Nephron progenitor cell (in vitro differentiated cells): ENCODE measurements at places on chromosomes 3 and 15.

- no peak for DNase-seq
- H3K27ac ChIP-seq, result no peak overlapping the region
- no peak overlapping the region for H3K4me3 ChIP-seq
- H3K4me1 ChIP-seq, result peaks cover 10% of the 10 kb centered on the region
- H3K36me3 ChIP-seq, result no peaks in the 10 kb centered on the region
These were observed 524.1 kb upstream of the CFAP20DC start for GRCh38 chr3:59573911-59574310.

- no peak overlapping the region for H3K27ac ChIP-seq
- no peaks in the 10 kb centered on the region for H3K4me1 ChIP-seq
- no peaks in the 10 kb centered on the region for H3K27me3 ChIP-seq
- H3K36me3 ChIP-seq, result no peaks in the 10 kb centered on the region
- H3K4me3 ChIP-seq, result no peak overlapping the region
These were observed 93.6 kb downstream of the GMNC start for GRCh38 chr3:190768891-190769290.

DNA sequence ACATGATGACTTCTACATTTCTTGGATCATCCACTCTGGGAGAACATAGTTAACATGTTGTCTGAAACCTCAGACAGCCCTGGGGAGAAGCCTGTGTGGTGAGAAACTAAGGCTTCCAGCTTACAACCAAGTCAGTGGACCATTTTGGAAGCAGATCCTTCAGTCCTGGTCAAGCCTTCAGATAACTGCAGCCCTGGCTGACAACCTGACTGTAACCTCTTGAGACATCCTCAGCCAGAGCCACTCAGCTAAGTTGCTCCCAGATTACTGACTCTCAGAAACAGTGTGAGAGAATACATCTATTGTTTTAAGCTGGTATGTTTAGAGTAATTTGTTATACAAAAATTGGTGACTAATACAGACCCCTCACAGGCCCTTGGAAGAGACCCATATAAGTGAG lies 50.9 kb upstream of the KPNA4 start:
- H3K27me3 ChIP-seq, result peaks cover 11% of the 10 kb centered on the region
- no peak overlapping the region for H3K27ac ChIP-seq
- no peak overlapping the region for H3K4me3 ChIP-seq

DNA sequence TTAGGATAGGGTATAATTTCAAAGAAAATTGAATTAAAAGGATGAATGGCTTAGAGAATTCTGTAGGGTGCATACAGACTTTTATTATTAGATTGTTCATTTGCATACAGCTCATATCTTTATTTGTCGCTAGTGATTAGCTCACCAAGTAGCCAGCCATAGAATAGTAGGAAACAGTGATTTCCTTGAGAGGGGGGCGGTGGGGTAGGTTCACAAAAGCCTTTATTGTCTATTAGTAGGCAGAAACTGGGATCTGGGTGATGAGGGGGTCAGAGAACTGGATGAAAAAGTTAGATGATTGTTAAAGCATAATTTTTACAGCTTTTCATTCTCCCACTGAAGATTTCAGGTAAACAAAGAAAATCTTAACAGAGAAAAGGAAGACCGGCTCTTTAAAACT lies 77.6 kb upstream of the RAP2B start:
- no peaks in the 10 kb centered on the region for H3K4me1 ChIP-seq
- H3K27me3 ChIP-seq, result peaks cover 4% of the 10 kb centered on the region
- H3K4me3 ChIP-seq, result no peak overlapping the region
- no peak for DNase-seq

DNA sequence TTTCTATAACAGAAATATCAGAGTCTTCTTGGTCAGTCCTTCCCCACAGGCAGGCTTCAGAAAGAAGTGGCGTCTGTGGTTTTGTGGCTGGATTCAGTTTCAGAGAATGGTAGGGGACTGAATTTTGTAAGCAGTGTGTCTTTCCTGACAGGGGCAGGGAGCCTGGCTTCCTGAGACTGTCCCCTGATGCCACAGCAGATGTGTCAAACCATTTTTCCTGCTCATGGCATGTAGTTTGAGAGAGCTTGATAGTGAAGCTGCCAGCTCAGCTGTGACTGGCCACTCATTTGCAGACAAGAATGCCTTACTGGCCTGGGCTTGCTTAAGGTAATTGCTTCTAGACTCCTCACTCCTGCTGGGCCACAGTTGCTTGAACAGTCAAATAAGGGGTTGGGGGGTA lies 26.4 kb downstream of the LARS2 start:
- H3K27me3 ChIP-seq, result no peaks in the 10 kb centered on the region
- H3K27ac ChIP-seq, result no peak overlapping the region
- DNase-seq, result no peak
- no peaks in the 10 kb centered on the region for H3K4me1 ChIP-seq
- H3K4me3 ChIP-seq, result no peak overlapping the region
- peaks cover 55% of the 10 kb centered on the region for H3K36me3 ChIP-seq

GRCh38 chr3:27185231-27185989 lies 183.8 kb downstream of the NEK10 start:
- H3K4me1 ChIP-seq, result no peaks in the 10 kb centered on the region
- no peak overlapping the region for H3K4me3 ChIP-seq
- DNase-seq, result no peak
- no peaks in the 10 kb centered on the region for H3K36me3 ChIP-seq

DNA sequence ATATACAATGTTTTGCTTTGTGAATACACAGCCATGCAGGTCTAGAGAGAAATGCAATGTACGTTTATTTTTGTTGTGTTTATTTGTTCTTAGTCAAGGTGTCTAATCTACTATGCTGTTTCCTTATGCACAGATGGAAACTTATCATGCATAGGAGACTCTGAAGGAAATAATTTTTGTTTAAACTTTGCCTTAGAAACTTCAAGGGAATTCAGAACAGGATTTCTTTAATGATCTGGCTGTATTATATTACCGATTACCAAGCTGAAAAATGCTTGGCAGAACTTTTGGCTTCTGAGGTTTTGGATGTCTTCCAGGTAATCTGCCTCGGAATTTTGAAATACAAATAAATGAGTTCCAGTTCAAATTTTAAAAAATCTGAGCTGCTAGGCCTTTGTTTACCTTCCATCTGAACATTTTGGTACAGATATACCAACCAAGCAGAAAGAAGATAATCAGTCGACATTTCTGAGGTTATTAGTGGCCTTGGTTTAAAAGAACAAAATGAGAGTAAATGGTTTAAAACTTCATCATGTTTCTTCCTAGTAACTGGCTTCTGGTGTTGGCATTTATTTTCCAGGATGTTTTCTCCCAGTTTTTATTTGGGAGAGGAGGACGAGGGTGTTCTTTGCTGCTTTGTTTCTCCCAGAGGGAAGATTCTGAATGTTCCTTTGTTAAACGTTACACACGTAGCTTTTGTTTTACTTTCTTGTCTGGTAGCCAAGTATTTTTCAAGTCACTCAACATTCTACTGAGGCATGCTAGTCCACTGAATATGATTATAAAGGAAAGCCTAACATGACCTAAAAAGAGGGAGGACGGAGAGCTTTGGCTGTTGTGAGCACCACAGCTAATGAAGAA lies 421.8 kb upstream of the TBL1XR1 start:
- DNase-seq, result no peak
- peaks cover 18% of the 10 kb centered on the region for H3K4me1 ChIP-seq
- no peak overlapping the region for H3K27ac ChIP-seq
- H3K27me3 ChIP-seq, result no peaks in the 10 kb centered on the region
- no peak overlapping the region for H3K4me3 ChIP-seq
- H3K36me3 ChIP-seq, result peaks cover 2% of the 10 kb centered on the region

DNA sequence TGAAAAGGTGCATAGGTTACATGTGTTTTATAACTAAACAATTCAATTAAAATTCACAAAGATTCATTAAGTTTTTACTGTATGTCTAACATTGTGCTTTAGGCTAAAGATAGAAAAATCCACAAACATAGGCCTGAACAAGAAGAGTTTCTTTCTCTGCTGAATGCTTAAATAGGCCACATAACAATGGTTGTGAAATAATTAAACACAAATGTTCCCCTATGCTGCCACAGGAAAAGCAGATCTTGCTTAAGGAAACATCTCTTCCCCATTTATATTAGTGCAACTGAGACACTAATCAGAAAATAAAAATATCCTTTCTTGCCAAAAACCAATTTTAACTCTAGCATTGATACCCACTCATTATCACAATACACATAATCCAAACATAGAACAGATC lies 725.4 kb upstream of the DPPA4 start:
- H3K4me1 ChIP-seq, result no peaks in the 10 kb centered on the region
- H3K27me3 ChIP-seq, result no peaks in the 10 kb centered on the region
- H3K36me3 ChIP-seq, result no peaks in the 10 kb centered on the region
- no peak overlapping the region for H3K4me3 ChIP-seq

- H3K27ac ChIP-seq, result peak overlapping the region; percentile 19
- no peak overlapping the region for H3K4me3 ChIP-seq
- H3K4me1 ChIP-seq, result peaks cover 34% of the 10 kb centered on the region
- peaks cover 75% of the 10 kb centered on the region for H3K36me3 ChIP-seq
- no peaks in the 10 kb centered on the region for H3K27me3 ChIP-seq
These were observed 4.3 kb downstream of the SELENOT start for GRCh38 chr3:150607267-150608065.

GRCh38 chr15:39459548-39459947 lies 121.3 kb upstream of the THBS1 start:
- H3K27me3 ChIP-seq, result no peaks in the 10 kb centered on the region
- H3K4me3 ChIP-seq, result no peak overlapping the region
- no peak overlapping the region for H3K27ac ChIP-seq
- H3K4me1 ChIP-seq, result peaks cover 4% of the 10 kb centered on the region

GRCh38 chr3:41274944-41275668 lies 75.8 kb downstream of the CTNNB1 start:
- no peak overlapping the region for H3K4me3 ChIP-seq
- no peaks in the 10 kb centered on the region for H3K27me3 ChIP-seq
- peaks cover 22% of the 10 kb centered on the region for H3K4me1 ChIP-seq

GRCh38 chr15:77518458-77518857 lies 97.8 kb downstream of the HMG20A start:
- no peak for DNase-seq
- H3K36me3 ChIP-seq, result no peaks in the 10 kb centered on the region
- H3K4me3 ChIP-seq, result no peak overlapping the region
- H3K27ac ChIP-seq, result no peak overlapping the region

- H3K4me1 ChIP-seq, result no peaks in the 10 kb centered on the region
- no peak for DNase-seq
- no peak overlapping the region for H3K27ac ChIP-seq
- H3K4me3 ChIP-seq, result no peak overlapping the region
- no peaks in the 10 kb centered on the region for H3K36me3 ChIP-seq
- H3K27me3 ChIP-seq, result peaks cover 17% of the 10 kb centered on the region
These were observed 35.2 kb downstream of the GOLGA6L2 start for GRCh38 chr15:23411841-23412240.

GRCh38 chr3:141578202-141578973 lies 91.6 kb downstream of the RASA2 start:
- no peaks in the 10 kb centered on the region for H3K27me3 ChIP-seq
- H3K36me3 ChIP-seq, result peaks cover 23% of the 10 kb centered on the region
- peaks cover 5% of the 10 kb centered on the region for H3K4me1 ChIP-seq
- no peak for DNase-seq
- H3K4me3 ChIP-seq, result no peak overlapping the region
- H3K27ac ChIP-seq, result no peak overlapping the region

GRCh38 chr3:89565098-89565497 lies 457.7 kb downstream of the EPHA3 start:
- H3K27ac ChIP-seq, result no peak overlapping the region
- H3K27me3 ChIP-seq, result peaks cover 5% of the 10 kb centered on the region
- no peaks in the 10 kb centered on the region for H3K4me1 ChIP-seq

DNA sequence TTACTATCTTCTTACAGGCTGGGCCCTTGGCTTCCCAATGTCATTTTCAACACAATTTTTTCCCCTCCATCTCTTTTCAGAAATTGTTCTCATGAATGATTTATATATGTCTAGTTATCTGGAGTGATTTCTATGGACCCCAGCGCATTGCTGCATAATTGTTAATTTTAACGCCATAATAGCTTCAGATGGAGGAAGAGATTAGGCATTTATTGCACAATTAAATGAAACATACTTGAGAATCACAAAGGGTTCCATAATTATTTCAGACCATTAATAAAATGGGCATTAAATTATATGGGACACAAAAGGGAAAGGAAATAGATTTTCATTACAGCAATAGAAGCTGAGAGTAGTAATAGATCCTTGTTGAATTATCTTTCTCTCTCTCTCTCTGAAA lies 70.3 kb upstream of the SOX14 start:
- H3K27ac ChIP-seq, result no peak overlapping the region
- peaks cover 24% of the 10 kb centered on the region for H3K4me1 ChIP-seq
- H3K4me3 ChIP-seq, result no peak overlapping the region

- H3K4me1 ChIP-seq, result peaks cover 29% of the 10 kb centered on the region
- no peaks in the 10 kb centered on the region for H3K36me3 ChIP-seq
- H3K27me3 ChIP-seq, result peaks cover 2% of the 10 kb centered on the region
- no peak for DNase-seq
- H3K27ac ChIP-seq, result no peak overlapping the region
These were observed 312.0 kb upstream of the CCDC54 start for GRCh38 chr3:107065094-107065861.

GRCh38 chr3:5357089-5357488 lies 169.6 kb downstream of the EDEM1 start:
- peaks cover 7% of the 10 kb centered on the region for H3K36me3 ChIP-seq
- H3K27me3 ChIP-seq, result peaks cover 5% of the 10 kb centered on the region
- H3K4me3 ChIP-seq, result no peak overlapping the region
- DNase-seq, result no peak
- H3K27ac ChIP-seq, result no peak overlapping the region

- peaks cover 42% of the 10 kb centered on the region for H3K27me3 ChIP-seq
- H3K27ac ChIP-seq, result peak overlapping the region; percentile 82
- H3K36me3 ChIP-seq, result no peaks in the 10 kb centered on the region
- peak; percentile 25 for DNase-seq
These were observed 41.9 kb upstream of the SLC6A1 start for GRCh38 chr3:10950476-10951294.

DNA sequence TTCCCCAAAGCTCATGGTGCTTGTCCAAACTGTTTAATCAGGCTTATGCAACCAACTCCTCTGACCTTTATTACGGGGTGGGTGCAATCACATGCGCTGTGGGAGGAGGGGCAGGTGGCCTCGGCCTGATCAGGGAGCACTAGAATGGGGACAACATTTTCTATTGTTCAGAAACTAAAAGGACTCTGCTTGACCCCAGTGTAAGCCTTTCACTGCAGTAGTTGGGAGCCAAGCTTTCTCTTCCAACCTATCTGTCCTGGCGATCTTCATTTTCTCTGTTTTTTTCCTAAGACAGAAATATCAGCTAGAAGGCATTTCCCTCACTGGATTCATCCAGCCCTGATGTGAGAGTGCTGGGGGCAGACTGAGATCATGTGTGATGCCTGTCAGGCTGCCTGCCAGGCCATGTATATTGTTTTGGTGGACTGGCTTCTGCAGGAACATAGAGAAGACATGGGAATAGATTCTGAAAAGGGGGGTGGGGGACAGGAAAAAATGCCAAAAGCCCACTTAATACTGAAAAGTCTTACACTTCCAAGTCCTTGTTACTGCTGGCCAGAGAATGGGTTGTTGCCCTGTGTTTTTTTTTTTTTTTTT lies 627.0 kb upstream of the TBL1XR1 start:
- no peaks in the 10 kb centered on the region for H3K27me3 ChIP-seq
- H3K4me1 ChIP-seq, result peaks cover 50% of the 10 kb centered on the region
- peak overlapping the region; percentile 96 for H3K27ac ChIP-seq
- H3K4me3 ChIP-seq, result no peak overlapping the region
- H3K36me3 ChIP-seq, result no peaks in the 10 kb centered on the region
